Stimulated activated CD4-positive, alpha-beta T cell treated with anti-CD3 and anti-CD28 coated beads, Interleukin-1b, Interleukin-23, amount 100 ng/mL, for 1 hour (primary cell): ENCODE measurements at places on chromosomes 12 and 14.

DNA sequence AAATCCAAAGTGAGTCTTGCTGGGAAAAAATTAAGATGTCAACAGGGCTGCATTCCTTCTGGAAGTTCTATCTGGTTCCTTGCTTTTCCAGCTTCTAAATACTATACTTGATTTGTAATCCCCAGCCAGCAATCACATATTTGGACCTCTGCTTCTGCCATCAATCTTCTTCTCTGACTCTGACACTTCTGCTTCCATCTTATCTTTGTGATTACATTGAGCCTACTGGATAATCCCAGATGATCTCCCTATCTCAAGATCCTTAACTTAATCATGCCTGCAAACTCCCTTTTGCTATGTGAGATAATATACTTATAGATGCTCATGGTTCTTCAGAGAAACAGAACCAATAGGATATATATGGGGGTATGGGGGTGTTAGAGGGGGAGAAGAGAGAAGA is 49.9 kb upstream of the ZDHHC17 start:
- no peak for DNase-seq

GRCh38 chr12:57840726-57841125 is 5.8 kb downstream of the CTDSP2 start:
- DNase-seq: no peak

DNA sequence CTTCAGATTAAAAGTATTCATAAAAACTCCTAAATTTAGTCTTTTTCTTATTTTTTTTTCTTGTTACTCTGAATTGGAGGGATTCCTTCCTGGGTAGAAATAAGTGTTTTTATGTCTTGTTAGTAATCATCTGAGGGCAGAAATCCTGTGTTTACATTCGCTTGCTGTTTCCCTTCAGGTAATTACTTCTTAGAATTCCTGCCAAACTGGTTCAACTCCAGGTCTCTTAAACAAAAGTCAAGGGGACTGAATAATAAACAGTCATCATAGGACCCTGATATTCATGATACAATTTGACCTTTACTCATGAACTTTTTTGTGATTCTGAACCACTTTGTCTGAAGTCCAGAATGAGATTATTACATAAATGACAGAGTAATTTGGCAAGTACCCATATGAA is 843.9 kb downstream of the FLRT2 start:
- no peak for DNase-seq

- DNase-seq: no peak
Observed at GRCh38 chr14:55867719-55868118, 250.5 kb upstream of the PELI2 start.

GRCh38 chr12:93011100-93011499 is 82.0 kb upstream of the EEA1 start:
- no peak for DNase-seq
